Fibroblast of gingiva (primary cell): ENCODE measurements at places on chromosomes 16 and 17.

DNA sequence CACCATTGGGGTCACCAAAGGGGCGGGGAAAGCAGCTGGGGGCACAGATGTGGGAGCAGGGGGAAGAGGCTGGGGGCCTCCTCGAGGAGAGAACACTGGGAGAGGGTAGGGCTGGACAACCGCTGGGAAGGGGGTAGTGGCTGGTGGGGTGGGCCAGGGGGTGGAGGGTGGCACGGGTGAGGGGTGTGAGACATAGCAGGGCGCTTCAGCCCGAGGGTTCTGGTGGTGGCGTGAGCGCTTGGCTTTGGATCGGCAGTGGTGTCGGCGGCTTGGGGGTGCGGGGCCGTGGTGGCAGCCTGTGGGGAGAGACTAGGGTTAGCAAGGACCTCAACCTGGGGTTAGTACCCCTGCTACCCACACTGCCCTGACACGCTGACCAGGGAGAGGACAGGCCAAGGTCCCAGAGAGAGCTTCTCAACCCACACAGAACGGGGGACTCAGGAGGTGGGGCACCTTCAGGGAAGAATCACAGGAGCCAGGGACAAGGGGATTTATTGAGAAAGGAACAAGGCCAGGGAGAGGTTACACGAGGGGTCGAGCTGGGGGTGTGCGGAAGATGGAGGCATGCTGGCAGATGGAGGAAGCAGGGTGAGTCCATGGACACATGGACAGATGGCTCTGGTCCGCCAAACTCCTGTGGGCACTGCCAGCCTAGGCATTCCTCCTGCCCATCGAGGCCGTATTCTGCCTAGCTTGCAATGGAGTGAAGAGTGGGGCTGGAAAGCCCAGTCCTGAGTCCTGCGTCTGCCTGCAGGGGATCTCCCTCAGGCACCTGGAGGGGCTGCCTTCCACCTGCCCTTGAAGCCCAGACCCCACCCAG, 8.4 kb downstream of the PER1 start:
- no peak for DNase-seq

DNA sequence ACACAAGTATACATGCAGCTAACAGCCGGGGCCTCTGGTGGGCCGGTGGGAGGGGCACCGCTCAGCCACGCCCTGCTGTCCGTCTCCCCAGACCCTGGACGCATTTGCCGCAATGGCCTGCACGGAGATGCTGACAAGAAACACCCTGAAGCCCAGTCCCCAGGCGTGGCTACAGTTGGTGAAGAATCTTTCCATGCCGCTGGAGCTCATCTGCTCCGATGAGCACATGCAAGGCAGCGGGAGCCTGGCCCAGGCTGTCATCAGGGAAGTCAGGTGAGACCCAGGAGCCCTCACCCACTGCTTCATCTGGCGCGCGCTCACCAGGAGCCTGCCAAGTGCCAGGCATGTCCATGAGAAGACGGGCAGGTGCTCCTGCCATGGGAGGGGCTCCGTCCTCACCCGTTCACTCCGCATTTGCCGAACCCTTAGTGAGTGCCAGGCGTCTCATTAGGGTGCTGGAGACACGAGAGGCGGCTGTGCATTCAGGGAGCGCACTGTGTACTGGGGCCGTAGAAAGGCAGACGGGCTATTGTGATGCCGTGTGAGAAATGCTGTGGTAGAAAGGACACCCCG, 51.4 kb upstream of the ENDOV start:
- no peak for DNase-seq

GRCh38 chr16:24098896-24099295, 157.2 kb upstream of the CACNG3 start:
- no peak for DNase-seq

GRCh38 chr17:34374457-34374856, 11.4 kb upstream of the CCL1 start:
- DNase-seq, result no peak

- DNase-seq, result no peak
Measured at GRCh38 chr17:57557834-57558681, 187.0 kb downstream of the CCDC182 start.
